ENCODE measurements at places on chromosomes 2 and 18.

DNA sequence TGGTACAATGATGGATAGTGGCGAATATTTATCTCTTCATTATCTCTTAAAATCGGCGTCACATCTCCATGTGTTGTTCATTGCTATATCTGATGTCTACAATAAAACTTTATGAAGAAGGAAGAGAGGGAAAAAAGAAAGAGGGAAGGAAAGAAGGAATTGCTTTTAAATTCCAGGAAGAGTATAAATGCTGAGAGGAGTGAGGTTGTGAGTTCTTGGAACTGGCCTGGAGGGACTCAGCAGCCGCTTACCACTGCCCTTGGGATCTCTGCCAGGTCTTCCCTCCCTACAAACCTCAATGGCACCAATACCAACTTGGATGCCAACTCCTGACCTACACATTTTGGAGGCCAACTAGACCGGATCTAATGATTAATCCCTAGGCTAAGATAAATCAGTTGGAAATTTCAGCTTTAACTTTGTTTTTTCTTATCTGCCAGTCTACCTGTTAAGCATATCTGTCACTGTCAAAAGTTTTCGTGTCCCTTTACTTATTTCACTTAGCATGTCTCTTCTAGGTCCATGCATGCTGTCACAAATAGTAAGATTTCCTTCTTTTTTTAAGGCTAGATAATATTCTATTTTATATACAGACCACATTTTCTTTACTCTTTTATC, 9.8 kb downstream of the SCN9A start:
- no peak for DNase-seq

- DNase-seq: no peak
Measured at GRCh38 chr2:48228345-48228684, 301.6 kb upstream of the STON1 start.

GRCh38 chr2:224379986-224380385, 21.9 kb downstream of the FAM124B start:
- no peak for DNase-seq

GRCh38 chr2:228103379-228103778, 78.1 kb downstream of the SPHKAP start:
- no peak for DNase-seq

GRCh38 chr2:128754246-128754724, 435.6 kb upstream of the HS6ST1 start:
- no peak for DNase-seq

- DNase-seq: no peak
Measured at GRCh38 chr2:112706170-112706664, 14.6 kb upstream of the NT5DC4 start.

GRCh38 chr2:74036450-74037195, 51.9 kb downstream of the TET3 start:
- no peak for DNase-seq

- no peak for DNase-seq
Measured at GRCh38 chr18:49878015-49878414, 64.7 kb upstream of the ACAA2 start.

GRCh38 chr2:171018522-171018921, 89.5 kb downstream of the GORASP2 start:
- no peak for DNase-seq

DNA sequence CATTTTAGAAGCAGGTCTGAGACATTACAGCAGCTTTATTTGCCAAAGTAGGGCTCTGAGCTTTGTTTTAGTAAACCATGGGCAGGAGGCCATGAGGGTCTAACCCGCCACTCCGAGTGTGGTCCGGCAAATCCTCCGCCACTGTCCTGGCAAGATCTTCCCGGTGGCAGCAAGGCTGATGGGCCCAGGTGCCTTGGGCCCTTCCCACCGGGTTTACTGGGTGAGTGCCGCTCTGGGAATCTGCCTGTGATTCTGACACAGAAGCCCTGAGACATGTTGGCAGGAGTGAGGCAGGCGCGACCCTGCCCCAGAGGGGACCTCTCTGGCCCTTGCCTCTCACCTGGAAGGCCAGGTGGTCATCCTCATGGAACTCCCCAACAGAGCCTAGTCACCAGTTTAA, 29.9 kb downstream of the MTERF4 start:
- no peak for DNase-seq

DNA sequence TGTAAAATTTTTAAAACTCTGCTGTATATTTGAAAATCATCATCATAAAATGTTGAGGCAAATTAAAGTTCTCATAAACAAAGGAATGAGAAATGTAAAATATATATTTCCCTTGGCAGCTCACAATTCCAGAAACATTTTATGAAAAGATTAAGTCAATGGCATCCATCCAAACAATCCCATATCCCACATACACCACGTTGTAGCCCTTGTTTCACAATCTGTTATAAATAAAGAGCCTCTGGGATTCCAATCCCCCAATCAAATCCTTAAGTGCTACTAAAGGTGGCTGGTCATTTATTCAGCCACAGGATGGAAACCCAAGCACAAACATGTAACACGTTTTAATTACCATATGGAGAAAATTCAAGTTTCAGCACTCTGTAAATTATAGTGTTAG, 51.7 kb downstream of the GFPT1 start:
- DNase-seq: no peak

DNA sequence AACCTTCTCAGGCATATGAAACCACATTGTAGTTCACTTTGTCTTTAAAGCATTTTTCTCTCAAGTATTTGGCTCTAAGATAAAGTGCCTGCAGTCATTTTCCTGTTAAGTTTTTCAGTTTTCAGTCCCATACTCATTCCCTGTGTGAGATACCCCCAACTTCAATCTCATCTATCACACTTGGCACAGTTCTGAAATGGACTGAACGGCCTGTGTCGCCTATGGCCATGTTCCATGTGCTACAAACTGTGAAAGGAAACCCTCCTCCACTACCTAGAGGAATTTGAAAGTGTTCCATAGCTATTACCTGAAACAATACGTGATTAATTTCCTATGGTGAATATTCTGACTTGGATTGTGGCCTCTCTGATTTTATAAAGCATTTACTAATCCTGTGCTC, 319.1 kb downstream of the CTNNA2 start:
- DNase-seq: no peak

- DNase-seq: no peak
Measured at GRCh38 chr2:3490191-3491170, 28.9 kb downstream of the ADI1 start.

DNA sequence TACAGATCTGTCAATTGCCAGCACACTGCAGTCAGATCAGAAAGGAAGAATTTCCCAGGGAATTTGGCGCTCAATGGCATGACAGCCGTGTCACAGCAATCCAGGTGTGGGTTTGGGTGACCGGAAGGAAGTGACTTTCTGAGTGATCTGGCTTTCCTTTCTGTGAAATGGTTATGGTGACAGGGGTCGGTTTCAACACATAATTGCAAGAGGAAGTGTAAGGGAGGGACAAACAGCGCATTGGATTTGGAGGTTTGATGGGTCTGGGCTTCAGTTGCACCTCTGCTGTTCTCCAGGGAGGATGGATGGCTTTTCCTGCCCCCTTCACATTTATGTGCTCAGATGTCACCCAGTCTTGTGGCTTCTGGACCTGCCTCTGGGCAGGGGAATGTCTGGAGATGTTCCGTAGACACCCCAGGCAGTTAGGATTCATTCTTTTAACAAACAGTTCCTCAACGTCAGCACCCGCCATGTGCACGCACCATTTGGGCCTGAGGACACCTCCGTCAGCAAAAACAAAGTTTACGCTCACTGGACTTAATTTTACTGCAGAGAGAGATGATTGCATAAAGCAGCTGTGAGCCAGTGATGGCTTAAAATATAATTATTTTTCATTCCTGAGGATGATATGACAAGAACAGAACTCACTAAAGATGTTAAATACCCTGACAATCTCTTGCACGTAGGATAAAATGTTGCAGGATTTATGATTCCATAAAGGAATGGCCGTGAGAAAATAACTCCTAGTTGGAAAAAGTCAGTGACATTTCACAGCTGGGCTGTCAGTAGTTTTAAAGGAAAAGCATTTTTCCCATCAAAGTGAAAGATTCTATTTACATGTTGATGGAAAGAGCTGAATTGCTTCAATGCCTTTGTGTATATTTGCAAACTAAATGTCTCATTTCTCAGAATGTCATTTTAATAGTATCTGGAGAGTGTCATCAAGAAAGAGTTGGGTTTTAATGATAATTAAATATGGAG, 36.9 kb downstream of the MBP start:
- DNase-seq: no peak

DNA sequence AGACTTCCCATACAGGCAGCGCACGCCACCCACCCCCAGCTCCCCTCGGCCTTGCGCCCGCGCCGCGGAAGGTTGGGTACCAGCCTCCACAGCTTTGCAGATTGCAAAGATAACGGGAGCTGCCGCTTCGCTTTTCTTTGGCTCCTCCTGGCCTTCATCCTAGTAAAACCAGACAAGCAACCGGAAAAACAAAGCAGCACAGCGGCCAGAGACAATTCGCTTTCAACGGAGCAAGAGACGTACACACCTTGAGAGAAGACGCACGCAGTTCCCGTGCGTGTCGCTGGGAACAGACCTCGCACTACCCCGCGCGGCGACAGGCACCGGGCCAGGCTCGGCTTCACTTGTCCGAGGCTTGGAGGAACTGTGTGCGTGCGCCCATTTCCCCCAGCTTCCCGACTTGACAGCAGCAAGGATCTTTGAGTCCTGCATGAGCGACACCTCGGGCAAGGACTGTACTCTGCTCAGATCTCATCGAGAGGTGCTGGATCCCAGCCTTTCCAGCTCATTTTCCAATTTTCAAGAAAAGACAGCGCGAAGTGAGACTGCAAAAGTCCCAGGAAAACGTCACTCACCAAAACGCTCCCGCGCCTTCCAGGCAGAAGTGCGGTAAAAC, 964 bp downstream of the ZBTB7C start:
- DNase-seq: no peak

- no peak for DNase-seq
Measured at GRCh38 chr2:974054-974453, 23.4 kb downstream of the SNTG2 start.

DNA sequence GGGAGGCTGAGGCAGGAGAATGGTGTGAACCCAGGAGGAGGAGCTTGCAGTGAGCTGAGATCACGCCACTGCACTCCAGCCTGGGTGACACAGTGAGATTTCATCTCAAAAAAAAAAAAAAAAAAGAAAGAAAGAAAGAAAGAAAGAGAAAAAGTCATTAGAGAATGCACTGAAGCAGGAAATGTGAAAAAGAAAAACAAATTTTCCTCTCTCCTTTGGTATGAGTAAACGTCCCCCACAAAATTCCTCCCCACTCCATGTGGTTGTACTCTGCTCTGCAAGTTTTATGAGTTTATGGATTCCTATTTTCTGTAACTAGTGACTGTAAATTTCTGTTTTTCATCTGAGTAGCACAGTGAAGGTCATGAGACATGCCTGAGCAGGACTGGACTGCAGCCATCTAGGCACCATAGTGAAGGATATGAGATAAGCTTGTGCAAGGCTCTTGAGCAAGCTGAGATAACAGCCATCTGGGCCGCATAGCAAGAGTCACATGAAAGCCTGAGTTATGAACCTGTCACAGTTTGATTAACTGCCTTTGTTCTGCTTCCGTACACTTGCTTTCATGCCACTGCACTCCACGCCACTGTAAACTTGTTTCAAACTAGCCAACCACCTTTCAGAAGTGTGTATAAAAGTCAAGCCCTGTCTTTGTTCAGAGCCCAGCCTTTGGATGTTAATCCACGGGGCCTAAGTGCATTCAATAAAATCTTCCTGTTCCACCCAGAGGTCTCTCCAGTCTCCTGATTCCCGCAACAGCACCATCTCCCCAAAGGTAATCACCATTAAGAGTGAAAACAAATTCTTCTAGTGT, 50.2 kb downstream of the SKA1 start:
- DNase-seq: no peak

DNA sequence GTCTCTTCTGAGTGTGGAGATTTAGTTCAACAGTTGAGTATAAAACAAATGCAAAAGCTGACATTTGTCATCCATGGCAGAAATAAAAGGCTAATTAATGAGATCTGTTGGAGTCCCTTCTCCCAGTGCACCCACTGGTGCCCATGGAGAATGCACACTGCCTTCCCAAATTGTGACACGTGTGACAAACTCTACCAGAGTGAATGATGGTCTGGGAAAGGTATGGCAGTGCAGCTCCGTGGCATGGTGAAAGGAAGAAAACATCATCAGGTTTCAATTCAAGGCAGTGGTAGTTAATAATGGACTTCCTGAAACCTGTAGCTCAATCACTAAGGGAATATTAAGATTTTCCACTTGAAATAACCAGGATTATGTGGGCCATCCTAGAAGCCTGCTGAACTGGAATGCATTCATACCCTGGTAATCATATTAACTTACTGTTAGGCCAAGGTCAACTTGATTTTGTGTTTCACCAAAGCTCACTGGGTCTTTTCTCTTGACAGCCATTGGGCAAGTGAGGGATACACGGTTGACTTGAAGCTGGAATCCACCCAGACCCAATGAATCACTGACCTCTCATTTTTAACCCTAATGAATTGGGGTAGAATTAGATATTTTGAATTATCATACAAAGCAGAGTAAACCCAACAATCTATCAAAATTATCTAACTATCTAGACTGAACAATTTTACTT, 167.6 kb downstream of the AFF3 start:
- no peak for DNase-seq

- no peak for DNase-seq
Measured at GRCh38 chr2:53905396-53905795, 45.6 kb upstream of the GPR75 start.

DNA sequence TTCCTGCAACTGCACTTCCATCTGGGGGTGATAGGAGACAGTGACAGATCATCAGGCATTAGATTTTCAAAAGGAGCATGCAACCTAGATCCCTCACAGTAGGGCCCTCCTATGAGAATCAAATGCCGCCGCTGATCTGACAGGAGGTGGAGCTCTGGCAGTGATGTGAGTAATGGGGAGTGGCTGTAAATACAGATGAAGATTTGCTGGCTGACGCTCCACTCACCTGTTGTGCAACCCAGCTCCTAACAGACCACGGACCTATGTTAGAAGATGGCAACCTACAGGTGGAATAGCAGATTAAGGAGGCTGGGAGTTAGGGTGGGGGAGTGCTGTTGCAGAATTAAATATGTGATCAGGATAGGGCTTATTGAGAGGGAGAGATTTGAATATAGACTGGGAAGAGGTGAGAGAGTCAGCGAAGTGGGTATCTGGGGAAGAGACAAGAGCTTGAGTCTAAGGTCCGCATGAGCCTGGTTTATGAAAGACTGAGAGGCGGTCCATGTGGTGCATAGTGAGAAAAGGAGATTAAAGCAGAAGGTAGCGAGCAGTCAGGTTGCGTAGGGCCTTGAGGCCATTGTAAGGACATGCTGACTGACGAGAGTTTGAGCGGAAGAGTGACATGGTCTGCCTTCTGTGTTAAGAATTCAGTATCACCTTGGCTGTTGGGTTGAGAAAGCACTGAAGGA, 31.3 kb upstream of the TOGARAM2 start:
- DNase-seq: no peak
